ENCODE measurements at places on chromosomes 6 and 20. TPM values are rescaled to one million over a fixed set of nuclear protein-coding genes. Genes with fewer than 3 reads are reported as not detected.

DNA sequence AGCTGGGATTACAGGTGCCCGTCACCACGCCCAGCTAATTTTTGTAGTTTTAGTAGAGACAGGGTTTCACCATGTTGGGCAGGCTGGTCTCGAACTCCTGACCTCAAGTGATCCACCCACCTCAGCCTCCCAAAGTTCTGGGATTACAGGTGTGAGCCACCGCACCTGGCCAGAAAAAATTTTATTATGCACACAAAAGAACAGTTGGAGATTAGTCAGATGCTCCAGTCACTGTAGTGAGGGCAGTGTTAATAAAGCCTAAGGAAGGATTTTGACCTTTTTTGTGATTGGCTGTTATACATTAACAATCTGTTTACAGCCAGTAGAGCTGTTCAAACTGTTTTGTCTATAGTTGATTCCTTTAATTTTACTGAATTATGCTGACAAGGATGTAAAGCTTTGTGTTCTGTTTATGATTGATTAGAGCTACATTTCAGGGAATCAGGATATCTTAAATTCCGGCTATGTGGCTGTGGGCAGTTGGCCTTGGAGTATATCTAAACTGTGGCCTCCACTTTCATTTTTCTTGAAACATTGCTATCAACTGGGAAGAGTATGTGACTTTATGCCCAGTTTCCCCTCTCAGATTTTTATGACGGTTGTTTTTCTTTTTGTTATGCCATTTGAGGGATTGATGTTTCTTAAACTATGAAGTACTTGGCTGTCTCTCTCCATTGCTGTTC lies 9.9 kb downstream of the ZSWIM3 start:
- peaks cover 3% of the 10 kb centered on the region for H3K36me3 ChIP-seq
- no peak overlapping the region for H3K4me3 ChIP-seq
- peaks cover 3% of the 10 kb centered on the region for H3K4me1 ChIP-seq
- no peak for DNase-seq
- H3K27me3 ChIP-seq = no peaks in the 10 kb centered on the region
- H3K27ac ChIP-seq = no peak overlapping the region

DNA sequence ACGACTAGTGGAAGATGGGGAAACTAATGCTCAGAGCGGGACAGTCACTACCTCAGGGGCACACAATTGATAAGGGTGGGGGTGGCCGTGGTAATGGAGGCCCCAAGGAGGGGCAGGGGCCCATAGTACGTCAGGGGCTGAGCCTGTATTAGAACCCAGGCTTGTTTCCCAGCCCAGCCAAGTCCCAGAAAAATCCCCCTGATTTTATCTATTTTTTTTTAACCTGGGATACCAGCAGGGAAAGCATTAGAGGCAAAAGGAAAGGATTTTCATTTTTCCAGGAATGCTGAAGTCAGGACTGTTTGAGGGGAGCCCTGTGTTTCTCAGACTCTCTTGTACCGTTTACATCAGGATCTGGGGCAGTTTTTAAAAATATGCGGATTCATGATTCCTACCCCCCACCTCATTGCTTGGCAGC lies 382 bp downstream of the MYH7B start:
- H3K4me1 ChIP-seq = peaks cover 28% of the 10 kb centered on the region
- no peaks in the 10 kb centered on the region for H3K27me3 ChIP-seq
- H3K4me3 ChIP-seq = peak overlapping the region; percentile 97
- DNase-seq = no peak

Gene MMP24
- total RNA-seq = not detected

DNA sequence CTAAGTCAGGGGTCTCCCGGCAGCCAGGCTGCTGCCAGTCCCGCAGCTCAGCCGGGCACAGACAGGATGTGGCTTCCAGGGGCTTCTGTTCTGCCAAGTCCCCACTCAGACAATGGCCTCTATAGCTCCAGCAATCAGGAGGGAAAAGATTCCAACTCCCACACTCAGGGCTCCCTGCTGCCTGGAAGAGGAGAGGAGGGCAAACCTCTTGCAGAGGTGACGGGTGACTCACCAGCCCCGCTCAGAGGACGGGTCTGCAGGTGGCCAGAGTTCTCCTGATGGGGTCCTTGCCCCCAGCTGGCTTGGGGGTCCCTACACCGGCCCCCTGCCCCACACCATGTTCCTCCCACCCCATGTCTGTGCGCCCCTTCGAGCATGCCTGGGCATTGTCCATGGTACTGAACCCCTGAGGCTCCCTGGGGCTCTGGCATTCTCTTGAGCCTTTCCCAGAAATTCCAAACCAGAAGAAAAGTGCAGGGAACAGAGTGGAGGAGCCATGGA lies 32.6 kb downstream of the NTSR1 start:
- H3K36me3 ChIP-seq = no peaks in the 10 kb centered on the region
- no peak overlapping the region for H3K4me3 ChIP-seq
- no peak for DNase-seq
- H3K27me3 ChIP-seq = peaks cover 20% of the 10 kb centered on the region
- H3K4me1 ChIP-seq = peaks cover 56% of the 10 kb centered on the region

GRCh38 chr20:23190557-23190956 lies 104.4 kb upstream of the CD93 start:
- no peak overlapping the region for H3K27ac ChIP-seq
- H3K4me1 ChIP-seq = no peaks in the 10 kb centered on the region
- DNase-seq = no peak
- peaks cover 7% of the 10 kb centered on the region for H3K27me3 ChIP-seq
- H3K4me3 ChIP-seq = no peak overlapping the region

DNA sequence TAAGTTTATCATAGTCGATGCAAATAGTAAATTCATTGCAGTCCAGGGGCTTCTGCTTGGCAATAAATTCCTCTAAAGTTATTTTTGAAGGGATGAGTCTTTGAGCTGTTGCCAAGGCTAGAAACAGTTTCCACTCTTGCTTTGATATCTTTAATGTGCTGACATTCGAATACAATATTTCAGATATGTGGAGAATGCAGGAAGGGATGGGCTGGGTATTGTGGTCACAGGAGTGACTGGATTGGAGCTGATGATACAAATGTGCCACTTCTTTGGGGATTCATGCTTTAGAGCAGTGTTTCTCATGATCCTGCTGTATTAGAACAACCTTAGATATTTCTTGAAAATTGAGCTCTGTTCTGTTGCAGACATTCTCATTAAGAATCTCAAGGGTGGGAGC lies 139.0 kb downstream of the PRDM13 start:
- H3K4me3 ChIP-seq = no peak overlapping the region
- no peaks in the 10 kb centered on the region for H3K36me3 ChIP-seq
- H3K27ac ChIP-seq = no peak overlapping the region
- no peak for DNase-seq
- H3K4me1 ChIP-seq = no peaks in the 10 kb centered on the region

Gene CPNE1
- 286 TPM for total RNA-seq

- no peaks in the 10 kb centered on the region for H3K27me3 ChIP-seq
- H3K36me3 ChIP-seq = peaks cover 15% of the 10 kb centered on the region
- no peak for DNase-seq
- no peak overlapping the region for H3K4me3 ChIP-seq
Observed at GRCh38 chr20:49887251-49888211, 27.8 kb downstream of the SPATA2 start.

DNA sequence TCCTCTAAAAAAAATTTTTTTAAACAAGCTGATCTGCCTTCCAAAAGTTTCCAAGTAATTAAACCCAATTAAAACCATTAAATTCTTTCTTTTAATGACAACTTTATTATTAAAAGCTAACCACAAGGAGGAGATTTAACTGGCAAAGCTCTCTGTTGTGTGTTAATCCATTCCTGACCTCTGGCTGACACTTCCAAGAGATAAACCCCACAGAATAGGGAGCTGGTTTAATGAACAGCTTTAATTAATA lies 230.8 kb downstream of the EYA2 start:
- H3K27ac ChIP-seq = no peak overlapping the region
- H3K27me3 ChIP-seq = peaks cover 37% of the 10 kb centered on the region
- H3K4me3 ChIP-seq = no peak overlapping the region
- no peaks in the 10 kb centered on the region for H3K36me3 ChIP-seq

DNA sequence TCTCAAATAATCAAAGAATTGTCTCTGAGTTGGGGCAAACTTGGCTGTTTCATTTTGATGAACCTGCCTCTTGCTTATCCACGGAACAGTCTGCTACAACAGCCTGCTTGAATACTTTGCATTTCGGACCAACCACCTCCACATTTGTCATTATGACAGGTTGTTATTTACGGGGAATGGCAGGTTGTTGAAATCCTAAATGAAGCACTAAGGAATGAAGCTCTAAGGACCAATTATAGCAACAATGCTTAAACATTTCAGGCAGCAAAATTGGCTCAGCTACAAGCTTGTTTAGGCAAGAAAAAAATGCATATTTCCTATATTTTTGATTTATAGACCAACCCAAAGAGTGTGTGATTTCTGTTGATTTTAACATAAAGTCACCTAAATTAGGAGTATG lies 84.5 kb downstream of the MAP3K7 start:
- no peak for DNase-seq
- peaks cover 10% of the 10 kb centered on the region for H3K4me1 ChIP-seq
- H3K27me3 ChIP-seq = peaks cover 8% of the 10 kb centered on the region
- H3K27ac ChIP-seq = no peak overlapping the region

Gene ENPP5
- total RNA-seq = not detected

DNA sequence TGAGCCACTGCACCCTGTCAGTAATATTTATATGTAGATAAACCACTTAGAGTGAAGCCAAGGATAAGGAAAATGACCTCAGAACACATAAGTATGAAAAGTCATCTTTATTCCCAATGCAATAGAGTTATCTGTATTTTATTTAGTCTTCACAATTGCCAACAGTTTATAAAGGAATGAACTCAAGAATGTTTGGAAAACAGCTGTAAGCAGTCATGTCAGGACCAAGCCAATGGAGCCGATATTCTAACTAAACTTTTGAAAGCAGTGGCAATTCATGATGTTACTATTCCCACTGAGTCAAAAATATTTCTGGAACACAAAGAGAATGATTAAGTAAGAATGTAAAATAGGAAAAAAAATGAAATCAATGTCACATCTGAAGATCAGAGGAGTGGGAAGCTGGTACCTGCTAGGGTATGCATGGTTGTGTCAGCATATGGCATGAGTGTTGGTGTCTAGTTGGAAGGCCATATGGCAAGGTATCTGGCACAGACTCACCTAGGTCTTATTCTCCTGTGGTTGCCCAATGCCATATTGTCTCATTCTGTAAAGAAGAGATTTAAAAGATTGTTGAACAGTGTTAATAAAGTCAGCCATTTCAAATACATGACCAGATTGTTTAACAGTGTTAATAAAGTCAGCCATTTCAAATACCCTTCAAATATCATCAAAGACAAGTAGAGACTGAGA lies 118.2 kb downstream of the ADAT2 start:
- no peak for DNase-seq
- H3K27me3 ChIP-seq = no peaks in the 10 kb centered on the region
- peaks cover 9% of the 10 kb centered on the region for H3K4me1 ChIP-seq
- H3K36me3 ChIP-seq = no peaks in the 10 kb centered on the region
- no peak overlapping the region for H3K27ac ChIP-seq

GRCh38 chr6:83038246-83038645 lies 27.4 kb downstream of the UBE3D start:
- no peak for DNase-seq
- H3K27me3 ChIP-seq = no peaks in the 10 kb centered on the region
- no peak overlapping the region for H3K27ac ChIP-seq
- no peak overlapping the region for H3K4me3 ChIP-seq
- no peaks in the 10 kb centered on the region for H3K4me1 ChIP-seq

- no peak for DNase-seq
- no peak overlapping the region for H3K4me3 ChIP-seq
- no peaks in the 10 kb centered on the region for H3K36me3 ChIP-seq
- no peaks in the 10 kb centered on the region for H3K27me3 ChIP-seq
- no peaks in the 10 kb centered on the region for H3K4me1 ChIP-seq
- no peak overlapping the region for H3K27ac ChIP-seq
Observed at GRCh38 chr20:54549658-54550326, 74.4 kb downstream of the DOK5 start.

DNA sequence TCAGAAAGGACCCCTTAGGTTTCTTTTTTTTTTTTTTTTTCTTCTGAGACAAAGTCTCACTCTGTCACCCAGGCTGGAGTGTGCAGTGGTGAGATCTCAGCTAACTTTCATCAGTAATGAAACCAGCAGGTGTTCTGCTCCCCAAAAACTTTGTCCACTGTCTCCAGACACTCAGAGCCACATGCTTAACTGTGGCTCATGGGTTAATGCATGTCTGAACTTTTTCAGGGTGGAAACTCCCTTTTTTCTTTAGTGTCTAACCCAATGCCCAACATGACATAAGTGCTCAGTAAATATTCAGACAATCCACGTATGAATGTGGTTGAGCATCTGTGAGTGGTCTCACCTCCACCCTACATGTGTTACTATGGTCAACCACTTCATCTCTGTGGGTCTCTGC lies 45.4 kb downstream of the MYB start:
- no peaks in the 10 kb centered on the region for H3K27me3 ChIP-seq
- DNase-seq = no peak
- peaks cover 54% of the 10 kb centered on the region for H3K4me1 ChIP-seq
- no peak overlapping the region for H3K4me3 ChIP-seq

- peaks cover 23% of the 10 kb centered on the region for H3K36me3 ChIP-seq
- H3K4me3 ChIP-seq = no peak overlapping the region
- H3K4me1 ChIP-seq = no peaks in the 10 kb centered on the region
- no peak overlapping the region for H3K27ac ChIP-seq
Observed at GRCh38 chr6:13803581-13803980, 10.8 kb downstream of the MCUR1 start.

DNA sequence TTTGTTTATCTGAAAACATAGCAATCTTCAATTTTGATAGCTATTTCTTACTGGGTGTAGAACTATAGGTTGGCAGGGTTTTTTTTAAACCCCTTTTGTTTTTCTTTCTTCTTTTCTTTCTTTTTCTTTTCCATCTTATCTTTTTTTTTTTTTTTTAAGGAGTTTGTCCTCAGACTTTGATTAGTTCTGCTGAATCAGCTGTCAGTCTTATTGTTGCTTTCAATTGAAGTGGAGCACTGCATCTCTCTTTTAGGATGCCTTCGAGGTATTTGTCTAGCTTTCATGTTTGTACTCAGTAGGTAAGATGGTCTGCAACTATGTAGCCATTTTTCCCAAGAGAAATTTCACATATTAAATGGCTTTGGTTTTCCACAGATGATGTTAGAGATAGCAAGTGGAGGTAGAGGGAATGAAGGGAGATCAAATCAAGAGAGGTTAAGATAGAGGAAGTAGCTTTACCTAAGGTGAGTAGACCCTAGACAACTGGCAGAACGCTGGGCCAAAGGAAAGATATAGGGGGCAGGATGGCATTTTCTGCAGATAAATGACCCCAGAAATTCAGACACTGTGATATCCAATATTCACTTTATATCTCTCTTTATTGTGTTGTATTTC lies 137.1 kb downstream of the BCAS1 start:
- DNase-seq = no peak
- H3K36me3 ChIP-seq = no peaks in the 10 kb centered on the region
- H3K4me3 ChIP-seq = no peak overlapping the region
- peaks cover 49% of the 10 kb centered on the region for H3K4me1 ChIP-seq

DNA sequence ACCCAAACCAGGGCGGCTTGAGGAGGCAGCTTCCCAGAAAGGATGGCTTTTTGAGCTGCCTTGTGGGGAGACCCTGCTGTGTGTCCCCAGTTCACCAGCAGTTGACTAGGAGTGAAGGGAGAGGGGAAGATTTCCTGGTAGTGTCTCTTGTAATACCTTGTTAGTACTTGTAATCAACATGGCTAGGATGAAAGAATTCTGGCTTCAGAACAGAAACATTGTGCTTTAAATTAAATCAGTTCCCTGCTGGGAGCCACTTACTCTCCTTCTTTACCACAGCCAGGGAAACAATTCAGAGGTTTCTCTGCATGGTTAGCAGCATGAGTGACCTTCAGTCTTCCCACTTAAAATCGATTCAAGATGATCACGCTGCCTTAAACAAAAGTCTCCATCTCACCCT lies 525.4 kb upstream of the ID4 start:
- no peaks in the 10 kb centered on the region for H3K36me3 ChIP-seq
- no peaks in the 10 kb centered on the region for H3K27me3 ChIP-seq
- no peaks in the 10 kb centered on the region for H3K4me1 ChIP-seq
- no peak overlapping the region for H3K4me3 ChIP-seq
- DNase-seq = no peak

Gene ALDH5A1
- 6.5 TPM for total RNA-seq

Gene RCAN2
- 0.91 TPM for total RNA-seq
